T47D (cell line): ENCODE measurements at places on chromosomes 7 and 10.
A peak's percentile ranks its signal among the peaks of the same experiment; 100 is the strongest.

DNA sequence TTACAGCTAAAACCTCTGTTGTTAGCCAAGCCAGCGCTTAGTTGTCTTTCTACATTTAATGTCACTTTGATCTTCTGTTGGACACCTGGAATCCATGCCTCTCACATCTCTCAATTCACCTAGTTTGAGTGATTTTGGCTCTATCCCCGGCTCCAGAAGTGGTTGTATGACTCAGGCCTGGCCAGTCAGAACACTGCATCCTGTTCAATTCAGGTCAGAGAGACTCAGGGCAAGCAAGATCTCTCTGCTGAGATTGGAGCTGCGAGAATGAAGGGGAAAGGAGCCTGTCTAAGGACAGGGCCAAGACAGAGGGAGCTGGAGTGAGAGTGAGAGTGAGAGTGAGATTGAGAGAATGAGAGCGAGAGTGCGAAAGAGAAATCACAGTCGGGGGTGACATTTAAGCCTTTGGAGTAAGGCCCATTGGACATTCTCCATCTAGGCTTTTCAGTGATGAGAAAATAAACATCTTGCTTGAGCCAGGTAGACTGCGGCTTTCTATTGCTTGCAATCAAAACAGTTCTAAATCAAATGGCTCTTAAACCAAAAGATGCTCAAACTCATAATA, 83.3 kb upstream of the DYNC1I1 start:
- no peak for DNase-seq

DNA sequence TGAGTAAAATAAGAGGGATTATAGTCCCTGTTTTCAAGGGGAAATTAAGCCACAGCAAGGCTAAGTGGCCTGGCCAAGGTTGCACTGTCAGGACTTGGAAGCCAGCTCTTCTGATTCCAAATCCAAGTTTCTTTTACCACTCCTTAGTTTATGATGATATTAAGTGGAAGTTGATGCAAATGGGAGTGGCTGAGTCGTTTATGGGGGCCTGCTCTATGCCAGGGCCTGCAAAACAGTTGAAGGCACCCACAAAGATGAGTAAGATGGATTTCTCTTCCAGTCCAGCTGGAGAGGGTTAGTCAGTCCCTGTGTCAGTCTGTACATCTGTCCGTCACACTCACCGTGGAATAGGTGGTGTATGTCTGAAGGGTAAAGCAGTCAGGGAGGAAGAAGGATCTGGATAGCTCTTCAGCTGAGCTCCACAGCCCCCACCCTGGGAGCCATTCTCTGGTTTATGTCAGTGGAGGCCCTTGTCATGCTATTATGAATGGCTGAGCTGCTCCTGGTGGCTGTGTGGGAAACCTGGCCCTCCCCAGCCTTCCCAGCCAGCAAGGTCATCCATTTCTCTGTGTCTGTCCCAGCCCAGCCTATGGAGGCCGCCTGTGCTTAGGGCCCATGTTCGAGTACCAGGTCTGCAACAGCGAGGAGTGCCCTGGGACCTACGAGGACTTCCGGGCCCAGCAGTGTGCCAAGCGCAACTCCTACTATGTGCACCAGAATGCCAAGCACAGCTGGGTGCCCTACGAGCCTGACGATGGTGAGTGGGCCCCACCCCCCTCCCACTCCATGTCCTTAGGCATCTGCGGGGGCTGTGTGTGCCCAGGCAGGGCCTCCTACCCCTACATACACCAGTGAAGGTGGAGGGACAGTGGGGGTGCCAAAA, 44.5 kb downstream of the TBATA start:
- DNase-seq = no peak

GRCh38 chr10:97185326-97186058, at the start of gene SLIT1:
SLIT1 (minus strand) TSS chr10:97185959; CDS start chr10:97185674, 285 bp downstream.
- no peak for DNase-seq

GRCh38 chr7:29488203-29488970, 75.2 kb upstream of the PRR15 start:
- DNase-seq = no peak

GRCh38 chr10:92629945-92630344, 37.0 kb downstream of the KIF11 start:
- DNase-seq = no peak

DNA sequence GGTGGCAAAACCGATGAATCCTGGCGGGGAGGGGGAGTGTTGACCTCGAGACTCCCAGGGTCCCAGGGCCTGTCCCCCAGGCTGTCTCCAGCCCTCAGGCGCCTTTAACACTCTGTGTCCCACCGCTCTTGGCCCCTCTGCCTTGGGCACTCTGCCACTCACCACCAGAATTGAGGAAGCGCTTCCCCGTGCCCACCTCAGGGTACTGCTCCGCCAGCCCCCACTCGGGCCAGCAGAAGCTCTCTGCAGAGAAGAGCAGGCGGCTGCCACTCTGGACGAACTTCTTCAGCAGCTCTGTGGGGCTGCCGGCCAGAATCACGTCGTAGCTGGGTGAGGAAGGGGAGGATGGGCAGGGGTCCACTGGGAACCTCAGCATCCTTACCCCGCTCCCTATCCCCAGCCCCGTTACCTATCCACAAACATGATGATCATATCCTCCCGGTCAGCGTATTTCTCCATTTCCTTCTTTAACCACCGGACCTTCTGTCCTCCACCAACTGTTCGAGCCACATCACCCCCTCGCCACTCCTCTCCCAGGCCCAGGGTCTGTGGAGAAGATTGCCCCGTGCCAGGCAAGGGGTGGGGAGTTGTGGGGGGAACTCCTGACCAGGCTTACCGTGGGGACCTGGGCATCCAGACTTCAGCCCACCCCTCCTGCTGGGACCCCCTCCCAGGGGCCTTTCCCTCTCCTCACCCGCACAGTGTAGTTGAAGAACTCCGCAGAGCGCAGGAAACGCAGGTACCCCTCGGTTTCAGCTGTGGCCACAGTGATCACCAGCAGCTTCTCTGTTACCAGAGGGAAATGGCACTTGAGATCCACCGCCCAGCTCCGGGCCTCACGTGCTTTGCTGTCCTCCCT, 1.2 kb downstream of the PLOD3 start:
- DNase-seq = peak; percentile 9

DNA sequence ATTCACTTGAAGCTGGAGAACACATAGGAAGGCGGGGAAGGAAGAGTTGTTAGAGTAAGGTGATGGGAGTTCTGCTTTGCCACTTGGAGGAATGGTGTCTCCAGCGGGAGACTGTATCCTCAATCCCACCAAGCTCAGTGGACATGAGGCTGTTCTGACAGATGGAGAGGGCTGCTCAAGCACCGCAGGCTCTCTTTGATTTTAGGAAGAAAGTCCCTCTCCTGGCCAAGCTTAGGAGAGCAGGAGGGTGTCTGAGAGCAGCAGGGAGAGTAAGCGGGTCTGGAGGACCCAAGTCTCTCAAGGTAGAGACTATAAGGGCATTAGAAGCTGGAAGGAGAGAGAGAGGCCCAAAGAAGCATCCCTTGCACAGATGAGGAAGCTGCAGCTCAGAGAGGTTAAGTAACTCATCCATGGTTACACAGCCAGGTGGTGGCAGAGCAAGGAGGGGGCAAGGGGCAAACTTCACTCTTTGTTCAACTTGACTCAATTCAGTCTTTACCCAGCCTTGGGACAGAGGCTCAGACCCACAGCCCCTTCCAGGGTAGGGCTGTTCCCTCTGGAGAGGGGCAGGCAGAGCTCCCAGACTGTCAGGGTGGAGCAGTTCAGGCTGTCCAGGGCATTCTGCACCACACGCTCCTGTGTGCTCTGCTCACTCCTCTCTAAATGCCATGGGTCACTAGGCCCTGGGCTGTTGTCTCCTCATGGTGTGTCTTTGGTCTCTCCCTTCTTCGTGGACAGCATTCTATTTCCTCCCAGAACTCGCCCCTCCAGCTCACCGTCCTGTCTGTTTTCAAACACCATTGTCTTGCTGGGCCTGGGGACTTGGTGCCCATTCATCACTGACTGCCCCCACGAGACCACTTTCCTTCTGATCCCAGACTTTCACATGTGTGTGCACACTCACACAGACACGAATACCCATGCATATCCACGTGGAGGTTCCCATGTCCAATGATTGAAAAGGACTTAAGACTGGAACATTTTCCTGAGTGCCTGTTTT, 8.9 kb downstream of the CHAT start:
- DNase-seq = no peak

- DNase-seq = no peak
Observed at GRCh38 chr7:128705891-128706333, 33.2 kb upstream of the CALU start.

- no peak for DNase-seq
Observed at GRCh38 chr7:38411404-38411803, 138.0 kb upstream of the TARP start.

DNA sequence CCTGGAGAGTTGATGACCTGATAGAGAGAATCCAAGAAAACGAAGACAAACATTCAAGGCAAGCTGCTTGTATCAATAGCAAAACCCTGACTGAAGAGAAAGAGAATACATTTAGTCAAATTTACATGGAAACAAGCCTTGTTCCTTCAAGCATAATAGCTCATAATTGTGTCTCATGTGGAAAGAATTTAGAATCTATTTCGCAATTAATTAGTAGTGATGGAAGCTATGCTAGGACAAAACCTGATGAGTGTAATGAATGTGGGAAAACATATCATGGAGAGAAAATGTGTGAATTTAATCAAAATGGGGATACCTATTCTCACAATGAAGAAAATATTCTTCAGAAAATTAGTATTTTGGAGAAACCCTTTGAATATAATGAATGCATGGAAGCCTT, 18.0 kb downstream of the RBAK start:
- no peak for DNase-seq

- DNase-seq = no peak
Observed at GRCh38 chr10:33772370-33773252, 438.1 kb upstream of the NRP1 start.

GRCh38 chr7:18289788-18290187, 205.8 kb upstream of the HDAC9 start:
- no peak for DNase-seq

DNA sequence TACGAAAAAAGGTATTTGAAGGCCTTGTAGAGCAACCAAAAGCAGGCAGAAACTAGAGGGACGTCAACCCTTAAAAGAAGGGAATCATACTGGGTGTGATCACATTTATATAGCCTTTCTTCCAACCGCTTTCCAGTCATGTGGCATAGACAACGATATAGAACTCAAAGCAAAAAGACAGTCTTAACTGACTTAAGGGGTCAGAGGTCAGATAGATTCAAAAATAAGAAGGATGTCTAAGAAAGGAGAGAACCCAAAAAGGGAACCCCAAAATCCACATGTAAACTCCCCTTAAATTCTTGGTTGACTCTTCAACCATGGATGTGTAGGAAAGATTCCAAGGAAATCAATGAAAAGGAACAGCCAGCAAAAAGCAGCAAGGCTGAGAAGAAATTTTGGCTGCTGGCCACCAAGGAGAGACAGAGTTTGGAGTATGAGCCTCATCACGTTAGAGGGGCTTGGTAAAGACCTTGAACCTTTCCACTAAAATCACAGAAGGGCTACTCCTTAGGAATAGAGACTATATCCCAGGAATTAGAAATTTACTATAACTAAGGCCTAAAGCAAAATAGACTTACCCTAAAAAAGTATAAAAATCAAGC, 8.6 kb downstream of the BCAP29 start:
- no peak for DNase-seq

- DNase-seq = no peak
Observed at GRCh38 chr10:49212076-49212475, 23.9 kb upstream of the TMEM273 start.

- no peak for DNase-seq
Observed at GRCh38 chr7:134548877-134549276, at the start of gene AKR1B15. AKR1B15 (plus strand) TSS chr7:134549110; CDS start chr7:134564620, 15,510 bp downstream.

GRCh38 chr10:44962870-44963738, 3.5 kb downstream of the RASSF4 start:
- DNase-seq = no peak

DNA sequence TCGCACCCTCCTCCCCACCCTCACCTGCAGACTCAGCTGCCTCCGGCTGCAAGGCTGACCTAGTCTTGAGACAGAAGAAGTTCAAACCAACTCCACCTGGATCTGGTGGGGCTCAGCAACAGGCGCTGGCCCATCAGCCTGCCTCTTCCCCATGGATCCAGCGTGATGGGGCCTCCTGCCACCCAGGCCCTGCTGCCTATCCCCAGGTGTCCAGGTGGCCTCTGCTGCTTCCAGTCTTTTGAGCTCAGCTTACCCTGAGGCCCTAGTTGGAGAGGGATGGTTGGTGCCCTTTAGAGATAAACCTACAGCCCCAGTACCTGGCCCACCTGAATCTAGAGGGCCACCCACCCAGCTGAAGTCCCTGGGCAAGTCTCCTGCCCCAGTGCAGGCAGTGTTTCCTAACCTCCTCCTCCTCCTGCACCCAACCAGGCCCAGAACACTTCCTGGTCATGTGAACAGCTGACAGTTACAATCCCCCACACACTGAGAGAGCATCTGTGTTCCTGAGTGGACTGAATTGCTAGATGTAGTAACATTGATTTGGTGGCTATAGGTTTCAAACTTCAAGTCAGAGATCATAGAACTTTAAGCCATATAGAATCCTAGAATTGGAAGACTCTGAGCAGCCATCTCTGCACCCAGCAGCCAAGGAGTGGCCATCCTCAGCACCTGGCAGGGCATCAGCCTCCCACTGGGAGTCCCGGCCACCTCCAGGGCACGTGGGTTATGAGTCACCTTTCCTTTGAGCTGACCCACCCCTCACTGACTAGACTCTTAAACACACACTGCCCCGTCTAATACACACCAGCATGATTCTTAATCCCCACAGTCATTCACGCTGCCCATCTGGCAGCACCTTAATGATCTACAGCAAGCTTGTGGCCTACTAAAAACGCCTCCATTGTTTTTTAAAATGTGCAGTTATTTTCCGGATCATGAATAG, 51.9 kb downstream of the ALOX5 start:
- DNase-seq = no peak

DNA sequence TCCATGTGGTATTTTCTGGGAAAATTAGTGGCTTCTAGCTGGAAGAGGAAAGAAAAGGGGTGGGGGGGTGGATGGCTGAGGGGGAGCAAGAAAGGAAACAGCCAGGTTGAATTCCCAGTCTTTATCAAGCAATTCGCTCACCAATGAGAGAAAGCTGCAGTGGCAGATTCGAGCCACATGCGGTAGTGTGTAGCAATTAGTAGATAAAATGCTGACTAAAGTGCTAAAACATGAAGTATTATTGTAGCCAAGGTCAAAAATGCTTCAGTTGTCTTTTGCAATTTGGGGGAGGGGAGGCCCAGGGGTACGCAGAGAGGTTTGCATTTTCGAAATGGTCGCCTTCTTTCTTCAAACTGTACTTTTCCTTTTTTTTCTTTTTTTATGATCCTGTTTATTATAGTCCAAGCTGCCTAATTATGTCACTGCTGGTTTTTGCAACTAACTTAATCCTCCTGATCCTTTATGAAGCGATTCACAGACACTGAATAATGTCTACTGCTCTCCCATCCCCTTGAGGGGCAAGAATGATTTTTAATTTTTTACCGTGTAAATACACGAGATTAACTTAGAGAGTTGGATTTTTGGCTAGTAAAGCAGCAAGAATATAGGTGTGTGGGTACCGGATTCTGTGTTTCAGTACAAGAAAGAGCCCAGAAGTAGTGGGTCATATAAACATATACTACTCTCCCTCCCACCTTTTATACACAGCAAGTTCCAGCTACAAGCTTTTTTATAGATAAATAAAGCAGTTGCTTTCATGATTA, 3.6 kb upstream of the ARID5B start:
- DNase-seq = peak; percentile 47

GRCh38 chr7:64078699-64078994, 33.4 kb downstream of the ZNF727 start:
- no peak for DNase-seq
